ENCODE measurements at places on chromosomes 1 and 21.
A peak's percentile ranks its signal among the peaks of the same experiment; 100 is the strongest.

- no peak for DNase-seq
Measured at GRCh38 chr1:113278777-113279176, 111.5 kb upstream of the MAGI3 start.

DNA sequence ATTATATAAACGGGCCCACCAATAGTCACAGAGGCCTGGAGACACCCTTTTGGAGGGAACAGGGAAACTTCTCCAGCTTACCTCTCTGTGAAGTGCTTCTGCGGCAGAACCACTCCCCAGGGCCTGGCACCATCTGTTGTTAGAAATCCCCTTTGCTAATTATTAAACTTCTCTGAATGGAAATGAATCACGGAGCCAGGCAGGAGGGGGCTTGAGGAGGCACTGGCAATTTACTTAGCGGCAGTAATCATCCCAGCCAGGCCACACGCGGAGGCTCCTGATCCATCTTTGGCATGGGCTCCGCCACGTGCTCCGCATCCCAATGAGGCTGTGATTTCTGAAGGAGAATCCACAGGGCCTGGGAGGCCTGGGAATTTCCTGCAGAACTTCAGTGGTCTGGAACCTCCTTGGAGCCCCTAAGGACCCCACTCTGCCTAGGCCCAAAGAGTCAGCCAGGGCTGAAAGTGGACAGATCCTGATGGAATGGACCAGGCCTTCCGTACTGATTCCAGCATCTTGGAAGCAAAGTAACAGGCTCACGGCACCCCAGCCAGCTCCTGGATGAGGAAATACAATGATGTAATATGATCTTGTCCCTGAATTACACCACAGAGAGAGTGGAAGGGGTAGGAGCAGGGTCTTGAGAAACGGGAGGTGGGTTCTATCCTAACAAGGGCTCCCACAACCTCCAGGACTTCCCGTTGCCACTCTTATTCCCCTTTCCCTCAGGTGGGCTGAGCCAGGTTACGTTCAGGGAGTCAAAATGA, 62.3 kb downstream of the GRIK3 start:
- DNase-seq = no peak

- DNase-seq = no peak
Measured at GRCh38 chr1:167207940-167208623, 12.6 kb upstream of the POU2F1 start.

- peak; percentile 62 for DNase-seq
Measured at GRCh38 chr1:156052862-156053767, 483 bp downstream of the UBQLN4 start.

DNA sequence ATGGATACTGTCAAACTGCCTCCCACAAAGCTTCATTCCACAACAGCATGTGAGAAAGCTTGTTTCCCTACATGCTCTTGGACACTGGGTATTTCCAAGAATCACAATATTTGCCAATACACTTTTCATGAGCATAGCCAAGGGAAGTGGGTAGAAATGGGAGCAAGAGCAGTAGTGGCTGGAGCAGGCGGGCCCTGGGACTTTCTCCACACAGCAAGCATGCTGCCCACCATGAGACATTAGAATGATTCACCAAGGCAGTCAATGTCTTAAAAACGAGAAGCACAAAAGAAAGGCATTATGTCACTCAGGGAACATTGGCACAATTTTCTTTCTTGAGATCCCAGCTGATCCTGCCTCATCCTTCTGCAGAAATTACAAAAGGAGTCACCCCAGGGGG, 371.6 kb upstream of the RUNX1 start:
- no peak for DNase-seq

- DNase-seq = peak; percentile 73
Measured at GRCh38 chr1:109499661-109500536, 6.0 kb downstream of the CYB561D1 start.

- no peak for DNase-seq
Measured at GRCh38 chr1:232040260-232040659, 413.7 kb downstream of the DISC1 start.

- no peak for DNase-seq
Measured at GRCh38 chr1:168634951-168635532, 58.6 kb downstream of the XCL1 start.

- DNase-seq = no peak
Measured at GRCh38 chr1:56188221-56188620, 391.1 kb downstream of the PLPP3 start.

DNA sequence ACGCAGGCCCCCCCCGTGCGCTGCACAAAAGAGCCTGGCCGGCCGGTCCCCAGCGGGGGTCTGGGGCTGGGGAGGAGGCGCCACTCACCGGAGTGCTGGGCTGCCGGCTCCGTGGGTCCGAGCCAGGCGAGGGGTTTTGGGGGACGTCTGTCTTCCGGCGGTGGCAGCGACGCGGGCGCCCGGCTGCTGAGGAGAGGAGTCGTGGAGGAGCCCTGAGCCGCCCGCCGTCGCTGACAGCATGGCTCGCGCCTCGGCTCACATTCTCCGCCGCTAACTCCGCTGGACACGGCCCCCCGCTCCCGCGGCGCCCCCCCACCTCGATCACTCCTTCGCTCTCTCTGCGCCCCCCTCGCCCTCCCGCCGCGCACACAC, 649 bp downstream of the AHDC1 start:
- no peak for DNase-seq

- DNase-seq = no peak
Measured at GRCh38 chr1:183791319-183791718, 13.6 kb upstream of the RGL1 start.

DNA sequence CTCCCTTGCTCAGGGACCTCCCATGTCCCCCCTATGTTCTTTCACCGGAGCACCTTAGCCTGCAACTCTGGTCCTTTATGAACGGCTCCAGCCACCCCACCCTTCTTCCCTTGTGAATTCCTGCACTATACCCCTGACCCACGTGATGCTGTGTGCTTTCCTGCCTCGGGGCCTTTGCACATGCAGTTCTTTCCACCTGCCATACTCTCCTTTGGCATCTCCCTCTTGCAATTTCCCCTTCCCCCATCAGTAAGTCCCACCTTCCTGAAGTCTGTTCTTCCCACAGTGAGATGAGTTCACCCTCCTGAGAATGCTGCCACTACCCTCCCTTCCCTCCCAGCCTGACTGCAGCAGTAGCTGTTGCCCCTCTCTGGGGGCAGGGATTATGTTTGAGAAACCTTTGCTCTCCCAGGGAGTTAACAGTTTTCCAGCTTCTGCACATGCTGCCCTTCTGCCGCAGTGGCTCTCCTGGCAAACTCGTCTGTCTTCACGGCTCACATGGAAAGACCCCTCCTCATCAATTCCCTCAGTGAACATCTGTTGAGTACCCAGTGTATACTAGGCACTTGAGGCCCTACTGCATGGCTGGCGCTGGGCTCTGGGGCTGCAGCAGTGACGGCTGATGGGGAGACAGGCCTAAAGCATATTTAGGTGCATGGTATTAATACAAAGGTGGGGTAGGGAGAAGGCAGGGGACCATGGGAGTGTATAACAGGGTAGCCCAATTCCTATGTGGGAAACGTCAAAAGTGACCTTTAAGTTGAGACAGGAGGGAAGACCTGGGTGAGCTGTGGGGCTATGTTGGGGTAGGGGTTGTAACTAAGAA, 9.7 kb downstream of the ZNF362 start:
- DNase-seq = no peak

- no peak for DNase-seq
Measured at GRCh38 chr21:39700318-39700717, 44.7 kb upstream of the IGSF5 start.

- no peak for DNase-seq
Measured at GRCh38 chr1:112245114-112245513, 150.9 kb upstream of the CTTNBP2NL start.

DNA sequence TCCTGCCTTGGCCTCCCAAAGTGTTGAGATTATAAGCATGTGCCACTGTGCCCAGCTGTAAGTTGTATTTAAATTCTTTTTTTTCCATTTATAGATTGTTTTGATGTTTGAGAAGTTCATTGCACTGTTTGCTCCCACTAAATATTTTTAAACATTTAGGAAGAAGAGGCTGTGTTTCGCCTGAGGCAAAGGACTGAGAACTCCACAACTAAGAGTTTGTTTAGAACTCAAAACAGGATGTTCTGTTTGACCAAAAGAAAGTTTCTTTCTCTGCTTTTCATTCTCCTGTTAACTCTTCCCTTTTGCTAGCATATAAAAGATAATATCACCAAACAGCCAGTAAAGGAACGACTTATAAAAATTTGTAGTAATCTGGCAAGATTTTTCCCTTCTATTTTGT, 87.0 kb downstream of the RUNX1 start:
- DNase-seq = no peak

DNA sequence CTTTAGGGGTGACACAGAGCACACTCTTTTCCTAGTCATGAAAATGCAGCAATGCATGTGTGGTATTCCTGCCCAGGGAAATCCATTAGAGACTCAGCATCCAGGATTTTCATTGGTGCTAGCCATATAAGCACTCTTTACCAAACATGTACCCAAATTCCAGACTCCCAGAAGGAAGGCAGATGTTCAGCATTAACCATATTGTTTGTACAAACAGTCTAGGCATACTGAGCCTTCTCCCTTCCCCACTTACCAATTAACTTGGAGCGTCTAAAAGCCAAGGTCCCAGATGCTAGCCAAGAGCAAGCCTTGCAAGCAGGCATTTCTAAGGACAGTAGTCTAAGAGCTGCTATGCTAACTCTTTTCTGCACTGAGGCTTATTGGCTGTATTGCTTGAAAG, 27.9 kb downstream of the ZBED6 start:
- DNase-seq = no peak

DNA sequence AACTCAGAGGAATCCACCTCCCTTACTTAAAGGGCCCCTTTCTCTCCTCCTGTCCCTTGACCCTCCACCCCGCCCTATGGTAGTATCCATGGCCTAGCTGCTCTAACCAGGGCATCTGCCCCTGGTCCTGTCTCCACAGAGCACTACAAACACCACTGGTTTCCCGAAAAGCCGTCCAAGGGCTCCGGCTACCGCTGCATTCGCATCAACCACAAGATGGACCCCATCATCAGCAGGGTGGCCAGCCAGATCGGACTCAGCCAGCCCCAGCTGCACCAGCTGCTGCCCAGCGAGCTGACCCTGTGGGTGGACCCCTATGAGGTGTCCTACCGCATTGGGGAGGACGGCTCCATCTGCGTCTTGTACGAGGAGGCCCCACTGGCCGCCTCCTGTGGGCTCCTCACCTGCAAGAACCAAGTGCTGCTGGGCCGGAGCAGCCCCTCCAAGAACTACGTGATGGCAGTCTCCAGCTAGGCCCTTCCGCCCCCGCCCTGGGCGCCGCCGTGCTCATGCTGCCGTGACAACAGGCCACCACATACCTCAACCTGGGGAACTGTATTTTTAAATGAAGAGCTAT, 1.7 kb downstream of the BTG2 start:
- peak; percentile 72 for DNase-seq

GRCh38 chr1:208235982-208236761, 8.0 kb downstream of the PLXNA2 start:
- DNase-seq = no peak

GRCh38 chr1:50930193-50930592, 29.9 kb downstream of the FAF1 start:
- DNase-seq = no peak

GRCh38 chr1:31441073-31441472, 28.1 kb downstream of the SERINC2 start:
- no peak for DNase-seq

DNA sequence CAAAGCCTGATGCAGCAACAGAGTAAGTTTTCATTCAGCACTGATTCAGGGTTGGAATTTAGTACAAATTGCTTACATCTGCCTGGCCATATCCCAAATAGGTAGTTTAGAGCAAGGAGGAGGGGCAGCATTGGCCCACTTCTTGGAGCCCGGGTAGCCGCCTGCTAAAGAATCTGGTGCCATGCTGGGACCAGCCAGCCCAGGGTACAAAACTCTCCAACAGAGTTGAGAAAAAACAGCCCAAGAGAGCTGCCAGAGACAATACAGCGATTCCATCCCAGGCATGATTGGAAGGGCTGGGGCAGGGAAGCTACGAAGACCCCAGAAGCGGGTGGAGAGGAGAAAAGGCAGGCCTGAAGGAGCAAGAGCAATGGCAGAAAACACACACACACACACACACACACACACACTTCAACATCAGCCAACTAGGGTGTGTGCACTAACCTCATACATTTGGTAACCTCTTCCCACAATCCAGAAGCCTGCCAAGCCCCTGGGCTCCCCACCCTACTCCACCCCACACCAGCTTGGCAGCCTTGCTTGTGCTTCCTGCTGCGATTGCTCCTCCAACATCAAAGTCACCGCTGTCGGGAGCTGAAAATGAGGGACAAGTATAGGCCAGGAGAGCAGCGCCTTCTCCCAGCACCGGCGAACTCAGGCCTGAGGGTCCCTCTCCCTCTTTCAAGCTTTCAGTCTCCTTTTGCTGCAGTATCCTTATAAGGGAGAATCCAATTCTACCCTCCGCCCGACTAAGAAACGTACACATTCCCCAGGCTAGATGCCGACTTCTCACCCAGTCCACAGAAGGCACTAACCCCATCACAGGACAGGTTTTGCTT, 1.2 kb downstream of the PIK3C2B start:
- DNase-seq = no peak

GRCh38 chr1:204363335-204364114, 3.8 kb upstream of the PLEKHA6 start:
- peak; percentile 76 for DNase-seq

DNA sequence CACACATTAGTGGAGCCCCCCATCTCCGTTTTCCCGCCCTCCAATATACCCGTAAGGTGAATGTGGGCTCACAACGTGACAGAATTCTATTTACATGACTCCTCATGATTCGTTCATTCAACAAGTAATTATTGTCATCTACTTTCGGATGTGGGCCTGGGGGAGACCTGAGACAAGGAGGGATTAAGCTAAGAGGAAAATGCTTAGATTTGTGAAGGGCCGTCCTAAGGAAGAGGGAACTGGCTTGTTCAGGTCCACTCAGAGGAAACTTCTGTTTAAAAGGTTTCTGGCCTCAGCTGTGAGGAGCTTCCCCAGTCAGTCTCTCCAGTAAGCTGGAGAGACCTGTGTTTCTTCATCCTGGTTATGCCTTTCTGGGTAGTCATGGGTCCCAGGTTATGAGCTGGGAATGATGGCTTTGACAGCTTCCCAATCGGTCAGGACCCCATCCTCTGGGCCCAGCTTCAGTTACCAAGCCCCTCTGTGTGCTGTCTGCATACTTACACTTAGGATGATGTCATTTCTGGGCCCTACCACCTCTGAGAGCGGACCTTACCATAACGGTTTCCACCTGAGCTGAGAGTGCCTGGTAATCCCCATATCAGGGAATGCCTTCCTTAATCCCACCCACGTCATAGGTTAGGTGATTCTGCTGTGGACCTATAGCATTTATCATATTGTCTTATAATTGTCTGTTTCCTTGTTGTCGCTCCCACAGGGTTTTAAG, 687 bp upstream of the ERI3 start:
- DNase-seq = no peak

GRCh38 chr1:71831646-71832045, 450.7 kb downstream of the NEGR1 start:
- DNase-seq = no peak

- DNase-seq = no peak
Measured at GRCh38 chr1:114315631-114316030, 162.0 kb upstream of the SYT6 start.
